ENCODE measurements at places on chromosomes 5 and 9.

DNA sequence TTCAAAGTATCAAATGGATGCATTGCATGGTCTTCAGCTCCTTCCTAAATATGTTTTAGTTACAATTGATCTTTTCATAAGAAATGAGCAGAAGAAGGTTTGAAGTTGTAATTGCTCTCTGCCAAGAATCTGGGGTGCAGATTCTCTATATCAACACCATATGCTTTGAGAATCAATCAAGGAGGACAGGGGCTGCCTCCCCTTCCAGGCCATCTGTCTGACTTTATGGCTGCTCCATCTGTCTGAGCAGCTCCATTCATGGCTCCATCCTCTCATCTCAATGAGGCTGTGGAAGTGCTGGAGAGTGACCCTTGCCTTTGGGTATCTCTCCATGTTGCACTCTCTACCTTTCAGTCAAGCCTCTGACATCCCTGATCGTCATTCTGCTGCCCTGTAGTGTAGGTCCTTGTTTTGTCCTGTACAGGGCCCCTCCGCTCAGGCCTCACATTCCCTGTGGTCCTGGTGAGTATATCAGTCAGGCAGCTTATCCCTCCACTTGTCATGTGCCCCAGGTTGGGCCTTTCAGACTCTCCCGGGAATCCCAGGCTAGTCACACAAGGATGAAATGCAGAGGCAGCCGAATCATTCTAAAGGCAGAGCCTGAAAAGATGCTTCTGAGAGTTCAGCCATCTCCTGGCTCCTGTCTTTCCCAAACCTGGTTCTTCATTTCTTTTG, 14.0 kb upstream of the SV2C start:
- DNase-seq: no peak

DNA sequence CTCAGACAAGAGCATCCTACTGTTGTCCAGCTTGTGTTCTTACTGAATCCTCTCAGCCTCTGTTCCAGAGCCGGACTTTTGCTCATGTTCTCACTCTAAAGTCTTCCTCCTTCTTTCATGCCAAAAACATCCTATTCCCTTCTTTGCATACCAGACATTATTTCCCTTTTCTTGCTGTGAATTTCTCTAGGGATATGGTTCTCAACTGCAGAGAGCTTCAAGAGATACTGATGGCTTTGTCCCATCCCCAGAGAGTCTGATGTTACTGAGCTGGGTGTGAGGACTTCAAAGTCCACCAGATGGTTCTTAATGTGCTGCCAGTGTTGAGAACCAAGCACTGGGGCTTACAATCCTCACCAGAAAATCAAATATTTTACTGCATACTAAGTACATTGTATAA, 98.6 kb upstream of the FER start:
- DNase-seq: no peak

DNA sequence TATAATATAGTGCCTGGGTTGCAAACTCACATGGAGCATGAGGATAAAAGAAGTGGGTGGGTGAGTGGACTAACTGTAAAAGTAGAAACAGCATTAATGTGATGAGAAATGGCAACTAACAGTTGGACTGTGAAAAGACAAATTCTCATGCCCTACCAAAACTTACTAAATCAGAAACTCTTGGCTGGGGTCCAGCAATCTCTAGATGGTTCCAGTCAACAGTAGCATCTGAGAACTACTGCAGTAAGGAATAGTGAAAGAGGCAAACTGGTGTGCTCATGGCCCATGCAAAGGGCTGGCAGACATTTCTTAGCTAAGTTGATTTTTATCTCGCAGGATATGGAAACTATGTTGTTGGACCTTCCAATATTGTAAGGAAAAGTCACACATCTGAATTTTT, 150.3 kb downstream of the PIK3R1 start:
- DNase-seq: no peak

GRCh38 chr9:106866243-106866642, 3.3 kb downstream of the ZNF462 start:
- DNase-seq: no peak

GRCh38 chr5:156685481-156685880, 164.6 kb upstream of the PPP1R2B start:
- DNase-seq: no peak

- DNase-seq: no peak
Measured at GRCh38 chr5:166377756-166378155, 1913.7 kb upstream of the WWC1 start.

DNA sequence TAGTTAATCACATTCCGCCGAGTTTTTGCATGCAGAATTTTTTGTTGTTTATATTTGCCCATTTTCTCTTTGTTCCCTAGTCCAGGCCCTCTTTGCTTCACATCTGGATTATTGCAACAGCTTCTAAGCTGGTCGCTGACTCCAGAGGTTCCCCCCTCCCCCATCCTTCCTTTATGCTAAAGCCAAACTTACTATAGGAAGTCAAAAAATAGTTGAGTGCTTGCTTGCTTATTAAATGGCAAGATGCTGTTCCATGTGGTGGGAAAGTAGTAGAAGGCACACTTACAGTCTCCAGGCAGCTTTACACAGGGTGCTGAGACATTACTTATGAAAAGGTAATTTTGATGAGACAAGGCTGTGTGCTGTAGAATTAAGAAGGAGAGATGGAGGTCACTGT, 1.3 kb downstream of the ZBTB34 start:
- DNase-seq: no peak
